ENCODE measurements at places on chromosomes 13 and 19.

DNA sequence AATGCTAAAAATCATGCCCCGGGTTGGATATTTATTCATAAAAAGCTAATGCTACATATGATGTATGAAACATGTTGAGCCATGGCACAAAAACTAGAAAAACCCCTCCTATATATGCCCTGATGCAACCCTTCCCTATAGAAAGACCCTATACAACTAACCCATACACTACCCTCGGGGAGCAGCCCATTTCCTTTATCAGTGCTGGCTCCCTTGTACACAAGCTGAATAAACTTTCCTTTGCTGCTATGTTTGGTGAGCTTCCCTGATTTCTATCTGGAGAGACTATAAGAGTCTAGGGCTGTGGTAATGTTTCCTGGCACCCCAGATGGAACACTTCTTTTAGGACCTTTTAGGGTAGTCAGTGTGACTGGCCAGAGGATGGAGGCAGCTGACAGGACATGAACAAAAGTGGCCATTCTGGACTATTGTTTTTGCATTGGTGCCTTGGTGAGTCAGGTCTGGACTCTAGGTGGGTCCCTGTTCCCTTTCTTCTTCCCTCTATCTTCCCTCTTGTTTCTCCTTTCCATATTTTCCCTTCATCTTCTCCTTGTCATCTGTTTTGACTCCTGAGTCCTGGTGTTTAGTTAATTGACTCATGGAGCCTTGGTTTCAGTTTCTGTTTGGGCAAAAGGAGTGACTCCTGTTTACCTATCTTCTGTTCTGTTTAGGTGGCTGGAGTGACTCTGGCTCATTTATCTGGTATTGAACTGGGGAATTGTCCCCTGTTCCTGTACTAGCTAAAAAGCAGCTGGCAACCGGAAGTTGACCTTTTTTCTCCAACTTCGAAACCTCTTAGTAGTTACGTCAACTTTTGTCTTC lies 1321.8 kb upstream of the PCDH9 start:
- no peak for DNase-seq

GRCh38 chr13:93875547-93875946 lies 603.9 kb downstream of the DCT start:
- DNase-seq, result peak; percentile 60

DNA sequence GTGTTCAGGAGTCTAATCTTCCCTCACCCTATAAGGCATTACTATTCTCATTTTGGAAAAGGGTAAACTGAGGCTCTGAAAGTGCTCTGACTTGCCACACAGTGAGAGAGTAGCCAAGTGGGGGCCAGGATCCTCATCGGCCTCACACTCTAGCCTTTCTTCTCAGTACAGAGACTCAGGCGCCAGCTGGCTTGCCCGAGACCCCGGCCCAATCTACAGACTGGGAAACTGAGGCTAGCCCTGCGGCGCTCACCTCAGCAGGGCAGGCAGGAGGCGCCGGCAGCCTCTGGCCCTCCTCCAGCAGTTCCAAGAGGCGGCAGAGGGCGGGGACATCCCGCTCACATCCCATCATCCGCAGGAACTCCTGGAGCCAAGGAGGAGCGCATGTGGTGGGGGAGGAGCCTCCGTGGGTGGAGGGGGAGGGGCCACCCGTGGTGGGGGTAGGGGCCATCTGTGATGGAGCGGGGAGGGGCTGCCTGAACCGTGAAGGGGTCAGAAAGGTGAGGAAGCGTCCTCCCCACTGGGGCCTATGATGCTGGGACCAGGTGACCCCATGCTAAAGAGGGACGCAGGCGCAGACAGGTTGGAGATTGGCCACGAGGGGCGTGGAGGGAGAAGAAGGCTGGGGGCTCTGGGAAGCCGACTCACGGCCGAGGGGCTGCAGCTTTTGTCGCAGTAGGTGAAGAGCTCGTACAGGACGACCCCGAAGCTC lies 8.7 kb upstream of the INSL3 start:
- peak; percentile 29 for DNase-seq

DNA sequence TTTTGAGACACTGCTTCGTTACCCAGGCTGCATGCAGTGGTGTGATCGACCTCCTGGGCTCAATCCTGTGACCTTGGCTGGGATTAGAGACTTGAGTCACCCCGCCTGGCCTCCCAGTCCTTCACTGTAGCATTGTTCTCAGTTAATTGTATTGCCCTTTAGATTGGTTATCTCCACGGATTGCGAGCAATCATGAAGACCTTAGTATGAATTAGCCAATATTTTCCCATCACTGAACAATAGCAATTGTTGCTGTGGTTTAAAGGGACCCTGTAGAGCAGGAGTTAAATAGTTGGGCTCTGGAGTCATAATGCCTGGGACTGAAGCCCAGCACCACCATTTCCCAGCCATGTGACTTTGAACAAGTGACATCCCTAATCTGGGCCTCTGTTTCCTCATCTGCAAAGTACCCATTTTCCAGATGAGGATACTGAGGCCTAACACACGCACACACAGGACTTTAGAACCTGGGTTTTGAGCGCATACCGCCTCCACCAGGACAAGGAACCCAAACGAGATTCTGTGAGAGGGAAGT lies 8.4 kb downstream of the PPP1R14A start:
- DNase-seq, result peak; percentile 92

GRCh38 chr19:44572581-44572900 lies 40.8 kb upstream of the IGSF23 start:
- no peak for DNase-seq

DNA sequence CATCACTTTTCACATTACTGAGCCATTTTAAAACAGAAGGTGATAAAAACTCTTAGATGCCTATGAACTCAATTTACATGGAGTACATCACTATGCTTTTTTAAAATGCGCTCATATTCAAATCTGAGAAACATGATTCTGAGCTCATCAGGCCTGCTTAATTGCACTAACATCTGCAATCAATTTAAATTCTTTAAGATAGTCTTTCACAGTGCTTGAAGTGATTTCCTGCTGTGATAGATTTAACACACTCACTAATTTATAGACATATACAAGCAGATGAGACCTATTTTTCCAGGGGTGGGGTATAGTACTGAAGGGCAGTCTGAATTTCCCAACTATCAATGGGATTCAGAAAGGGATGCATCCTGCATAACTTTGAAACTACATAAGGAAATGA lies 82.9 kb downstream of the DIAPH3 start:
- no peak for DNase-seq

- no peak for DNase-seq
Measured at GRCh38 chr13:67156723-67157060, 73.4 kb downstream of the PCDH9 start.

GRCh38 chr19:17393914-17394313 lies at the start of gene CCDC194:
Gene CCDC194 (minus strand): TSS chr19:17394196. CDS start chr19:17394158, 38 bp downstream.
- no peak for DNase-seq

DNA sequence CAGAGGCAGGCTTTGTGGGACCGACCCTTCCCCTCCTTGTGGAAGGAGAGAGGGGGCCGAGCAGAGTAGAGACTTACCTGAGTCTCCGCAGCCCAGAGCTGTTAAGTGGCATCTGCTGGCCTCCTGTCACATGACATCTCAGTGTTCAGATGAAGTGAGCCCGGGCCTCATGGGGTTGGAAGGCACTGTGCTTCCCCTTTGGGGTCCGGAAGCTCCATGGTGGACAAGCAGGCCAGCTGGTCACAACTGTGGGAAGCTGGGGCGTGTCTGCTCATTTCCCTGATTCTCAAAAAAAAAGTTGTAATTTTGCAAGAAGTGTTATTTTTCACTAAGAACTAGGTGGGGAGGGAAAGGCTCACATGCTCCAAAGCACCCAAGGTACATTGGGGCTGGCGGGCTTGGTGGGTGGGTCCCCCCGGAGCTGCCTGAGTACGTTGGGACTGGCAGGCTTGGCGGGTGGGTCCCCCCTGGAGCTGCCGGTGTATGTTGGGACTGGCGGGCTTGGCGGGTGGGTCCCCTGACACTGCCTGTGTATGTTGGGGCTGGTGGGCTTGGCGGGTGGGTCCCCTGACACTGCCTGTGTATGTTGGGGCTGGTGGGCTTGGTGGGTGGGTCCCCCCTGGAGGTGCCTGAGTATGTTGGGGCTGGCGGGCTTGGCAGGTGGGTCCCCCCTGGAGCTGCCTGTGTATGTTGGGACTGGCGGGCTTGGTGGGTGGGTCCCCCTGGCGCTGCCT lies 18.2 kb upstream of the DCUN1D2 start:
- no peak for DNase-seq

GRCh38 chr19:45765702-45766295 lies 3.3 kb downstream of the SIX5 start:
- DNase-seq, result no peak

DNA sequence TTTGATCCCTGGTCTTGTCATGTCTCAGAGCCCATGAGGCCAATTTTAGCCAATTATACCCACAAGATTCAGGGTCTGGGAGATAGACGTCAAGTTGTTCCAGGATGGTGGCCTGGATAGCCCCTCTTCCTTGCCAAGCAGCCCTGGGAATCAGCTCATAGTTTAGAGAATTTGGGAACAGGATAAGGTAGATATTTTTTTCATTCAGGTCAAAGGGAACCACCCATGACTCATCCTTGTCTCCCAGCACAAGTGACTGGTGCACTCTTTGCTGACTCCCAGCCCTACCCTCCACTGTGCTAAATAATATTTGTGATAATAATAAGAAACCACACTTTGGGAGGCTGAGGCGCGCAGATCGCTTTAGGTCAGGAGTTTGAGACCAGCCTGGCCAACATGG lies 17.1 kb upstream of the S1PR4 start:
- DNase-seq, result peak; percentile 44

DNA sequence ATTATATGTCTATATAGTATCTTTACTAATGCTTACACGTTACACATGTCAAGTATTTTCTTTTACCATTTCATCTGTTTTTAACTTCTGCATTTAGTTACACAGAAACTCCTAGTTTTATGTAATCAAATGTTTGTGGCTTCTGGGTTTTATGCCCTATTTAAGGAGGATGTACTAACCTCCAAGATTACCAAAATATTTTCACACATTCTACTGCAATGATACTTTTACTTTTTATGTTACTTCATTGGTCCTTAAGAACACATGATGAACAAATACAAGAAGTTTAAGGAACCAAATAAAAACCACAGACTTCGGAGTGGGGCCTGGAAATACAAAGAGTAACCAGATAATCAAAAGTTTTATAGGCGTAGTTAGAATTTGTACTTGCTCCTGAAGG lies 37.2 kb downstream of the ZC3H13 start:
- DNase-seq, result no peak

- DNase-seq, result no peak
Measured at GRCh38 chr19:39237200-39238184, 7.3 kb downstream of the IFNL3 start.

DNA sequence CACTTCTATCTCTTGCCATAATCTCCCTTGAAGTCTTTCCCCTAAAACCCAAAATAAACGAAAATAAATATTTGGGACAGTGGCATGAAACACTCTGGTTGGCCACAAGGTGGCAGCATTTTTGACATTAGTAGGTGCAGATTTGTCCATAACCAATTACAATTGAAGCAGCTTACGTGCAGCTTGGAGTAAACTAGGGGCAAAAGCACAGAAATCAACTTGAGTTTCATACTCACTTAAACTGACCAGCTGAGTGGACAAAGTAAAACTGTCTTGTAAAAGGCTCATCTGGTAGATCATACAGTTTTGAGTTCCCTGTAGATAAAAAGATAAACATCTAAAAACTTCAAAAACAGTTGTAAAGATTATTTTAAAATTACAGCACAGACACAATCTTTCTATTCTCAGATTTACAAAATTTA lies 18.8 kb downstream of the PDCD5 start:
- peak; percentile 82 for DNase-seq

DNA sequence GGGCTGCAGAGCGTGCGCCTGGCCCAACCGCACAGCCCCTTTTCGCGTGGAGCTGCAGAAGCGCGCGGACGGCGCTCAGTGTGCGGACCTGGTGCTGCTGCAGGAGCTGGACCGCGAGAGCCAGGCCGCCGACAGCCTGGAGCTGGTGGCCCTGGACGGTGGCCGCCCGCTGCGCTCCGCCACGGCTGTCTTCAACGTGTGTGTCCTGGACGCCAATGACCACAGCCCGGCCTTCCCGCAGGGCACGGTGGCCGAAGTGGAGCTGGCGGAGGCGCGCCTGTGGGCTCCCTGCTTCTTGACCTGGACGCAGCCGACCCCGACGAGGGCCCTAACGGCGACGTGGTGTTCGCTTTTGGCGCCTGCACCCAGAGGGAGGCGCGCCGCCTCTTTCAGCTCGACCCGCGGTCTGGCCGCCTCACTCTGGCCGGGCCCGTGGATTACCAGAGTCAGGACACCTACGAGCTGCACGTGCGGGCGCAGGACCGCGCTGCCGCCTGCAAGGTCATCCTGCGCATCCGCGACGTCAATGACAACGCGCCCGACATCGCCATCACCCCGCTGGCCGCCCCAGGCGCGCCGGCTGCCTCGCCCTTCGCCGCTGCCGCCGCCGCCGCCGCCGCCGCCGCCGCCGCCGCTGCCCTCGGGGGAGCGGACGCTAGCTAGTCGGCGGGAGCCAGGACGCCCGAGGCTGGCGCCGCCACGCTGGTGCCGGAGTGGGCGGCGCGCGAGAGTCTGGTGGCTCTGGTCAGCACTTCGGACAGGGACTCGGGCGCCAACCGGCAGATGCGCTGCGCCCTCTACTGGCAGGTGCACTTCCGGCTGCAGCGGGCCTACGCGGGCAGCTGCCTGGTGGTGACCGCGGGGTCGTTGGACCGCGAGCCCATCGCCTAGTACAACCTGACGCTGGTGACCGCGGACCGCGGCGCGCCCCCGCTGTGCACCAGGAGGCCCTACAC lies 172.2 kb downstream of the OLFM4 start:
- DNase-seq, result peak; percentile 15

DNA sequence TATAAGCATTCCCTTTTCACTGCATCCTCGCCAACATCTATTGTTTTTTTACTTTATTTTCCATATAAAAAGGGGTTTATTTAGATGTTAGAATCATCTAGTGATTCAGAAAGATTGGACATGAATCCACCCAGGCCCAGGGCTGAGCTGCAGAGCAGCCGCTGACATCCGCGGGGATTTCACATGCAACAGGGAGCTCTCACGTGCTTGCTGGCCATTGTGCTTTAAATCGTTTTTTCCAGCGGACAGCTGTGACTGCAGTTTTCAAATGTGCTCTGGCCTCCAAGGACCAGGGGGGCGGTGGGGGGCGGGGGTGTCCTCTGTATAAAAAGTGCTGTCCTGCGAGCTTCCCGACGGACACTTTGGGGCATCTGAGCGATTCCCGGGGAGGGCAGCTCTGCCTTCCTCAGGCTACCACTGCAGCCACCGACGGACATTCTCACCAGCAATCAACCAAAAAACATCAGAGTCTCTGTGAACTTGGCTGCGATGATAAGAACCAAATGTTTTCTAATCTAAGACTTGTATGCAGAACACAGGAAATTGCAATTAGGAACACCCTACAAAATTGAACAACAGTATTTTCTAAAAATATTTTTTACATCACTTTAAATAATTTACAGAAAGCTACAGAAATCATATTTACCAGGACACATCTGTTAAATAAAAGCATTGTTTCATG lies 12.6 kb downstream of the RB1 start:
- DNase-seq, result no peak

GRCh38 chr13:23383151-23383550 lies 50.4 kb downstream of the SACS start:
- no peak for DNase-seq

- DNase-seq, result no peak
Measured at GRCh38 chr19:17883627-17884410, 12.1 kb downstream of the SLC5A5 start.

DNA sequence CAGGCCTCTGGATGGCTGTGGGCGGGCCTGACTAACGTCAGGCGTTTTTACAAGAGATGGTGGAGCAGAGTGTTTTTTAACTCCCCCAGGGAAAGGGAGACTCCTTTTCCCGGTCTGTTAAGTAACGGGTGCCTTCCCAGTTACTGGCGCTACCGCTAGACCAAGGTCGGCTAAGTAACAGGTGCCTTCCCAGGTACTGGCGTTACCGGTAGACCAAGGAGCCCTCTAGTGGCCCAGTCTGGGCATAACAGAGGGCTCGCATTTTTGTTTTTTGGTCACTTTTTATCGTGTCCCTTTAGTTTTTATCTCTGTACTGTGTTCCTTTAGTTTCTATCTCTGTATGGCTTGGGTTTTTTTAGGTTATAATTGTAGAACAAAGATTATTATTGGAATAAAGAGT lies 10.0 kb downstream of the ZNF383 start:
- DNase-seq, result no peak
